ENCODE measurements at places on chromosomes 5 and 9.

DNA sequence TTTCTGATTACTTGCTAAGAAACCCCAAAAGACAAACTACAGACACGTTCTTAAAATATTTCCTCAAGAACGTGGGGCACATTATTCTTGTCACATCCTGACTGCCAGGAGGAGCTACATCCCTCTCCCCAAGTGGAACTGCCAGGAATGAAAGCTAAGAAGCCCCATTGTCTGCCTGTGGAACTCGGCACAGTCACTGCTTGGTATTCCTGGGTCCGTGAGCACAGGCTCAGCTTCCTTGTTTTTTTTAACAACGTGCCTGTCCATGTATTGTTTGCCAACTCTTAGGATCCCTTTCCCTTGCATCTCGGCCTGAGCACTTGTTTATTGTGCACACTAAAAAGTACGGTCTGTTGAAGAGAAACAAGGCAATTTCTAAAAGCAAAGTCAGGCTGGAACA, 47.0 kb upstream of the SELENOP start:
- no peak for DNase-seq

GRCh38 chr9:116482740-116483139, 204.4 kb upstream of the TRIM32 start:
- no peak for DNase-seq

- no peak for DNase-seq
These were observed 1129.6 kb downstream of the CDH12 start for GRCh38 chr5:21723500-21723899.

GRCh38 chr5:176545737-176546509, 3.2 kb upstream of the CDHR2 start:
- DNase-seq: no peak

DNA sequence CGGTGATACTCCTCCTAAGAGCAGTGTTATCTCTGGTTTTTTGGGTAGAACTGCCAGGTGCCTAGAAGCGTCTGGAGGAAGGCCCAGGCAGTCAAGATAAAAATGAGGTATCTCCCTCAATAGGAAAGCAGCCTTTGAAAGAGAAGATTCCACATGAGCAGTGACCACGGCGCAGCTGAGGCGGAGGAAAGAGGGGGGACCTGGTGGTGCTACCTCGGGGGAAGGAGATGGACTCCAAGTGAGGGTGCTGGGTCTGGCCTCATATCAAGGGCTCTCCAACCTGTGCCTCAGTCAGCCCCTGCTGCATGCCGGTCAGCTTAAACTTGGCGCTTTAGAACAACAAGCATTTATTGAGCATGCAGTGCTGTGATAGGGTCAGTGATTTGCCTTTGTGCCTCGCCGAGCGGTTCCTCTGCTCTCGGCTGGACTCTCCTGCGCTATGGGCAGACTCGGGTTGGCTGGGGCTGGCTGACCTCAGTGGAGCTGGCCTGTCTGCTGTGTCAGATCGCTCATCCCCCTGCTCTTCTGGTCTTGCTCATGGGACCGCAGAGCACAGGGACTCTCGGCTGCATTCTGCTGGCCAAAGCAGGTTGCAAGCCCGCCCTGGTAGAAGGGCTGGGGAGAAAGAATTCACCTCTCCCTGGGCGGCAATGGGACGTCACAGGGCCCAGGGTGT, 121.1 kb upstream of the IRX4 start:
- DNase-seq: no peak

DNA sequence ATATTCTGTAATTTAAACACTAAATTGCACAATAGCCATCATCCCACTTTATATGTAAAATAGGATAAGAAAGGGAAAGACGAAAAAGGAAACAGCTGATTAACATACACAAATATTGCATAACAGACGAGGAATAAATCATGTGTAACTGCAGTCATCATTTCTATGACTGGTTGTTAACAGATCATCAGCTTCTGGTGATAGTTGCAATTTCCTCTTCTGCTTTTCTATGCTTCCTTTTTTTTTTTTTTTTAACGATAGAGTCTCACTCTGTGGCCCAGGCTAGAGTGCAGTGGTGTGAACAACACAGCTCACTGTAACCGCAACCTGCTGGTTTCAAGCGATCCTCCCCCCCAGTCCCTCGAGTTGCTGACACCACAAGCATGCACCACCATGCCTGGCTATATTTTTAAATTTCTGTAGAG, 22.5 kb upstream of the JAKMIP2 start:
- DNase-seq: no peak

- DNase-seq: no peak
These were observed 58.4 kb downstream of the ZCCHC7 start for GRCh38 chr9:37178742-37179141.

- DNase-seq: no peak
These were observed 81.6 kb upstream of the IFNK start for GRCh38 chr9:27442464-27442863.

DNA sequence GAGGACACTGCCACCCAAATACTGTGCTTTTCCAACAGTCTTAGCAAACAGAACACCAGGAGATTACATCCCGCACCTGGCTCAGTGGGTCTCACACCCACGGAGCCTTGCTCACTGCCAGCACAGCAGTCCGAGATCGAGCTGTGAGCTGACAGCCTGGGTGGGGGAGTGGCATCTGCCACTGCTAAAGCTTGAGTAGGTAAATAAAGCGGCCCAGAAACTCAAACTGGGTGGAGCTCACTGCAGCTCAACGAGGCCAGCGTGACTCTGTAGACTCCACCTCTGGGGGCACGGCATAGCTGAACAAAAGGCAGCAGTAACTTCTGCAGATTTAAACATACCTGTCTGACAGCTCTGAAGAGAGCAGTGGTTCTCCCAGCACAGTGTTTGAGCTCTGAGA, 28.8 kb downstream of the EPB41L4A start:
- no peak for DNase-seq

GRCh38 chr9:15725953-15726352, 173.1 kb downstream of the CCDC171 start:
- DNase-seq: no peak

GRCh38 chr9:4421847-4422246, 68.4 kb upstream of the SLC1A1 start:
- DNase-seq: no peak

DNA sequence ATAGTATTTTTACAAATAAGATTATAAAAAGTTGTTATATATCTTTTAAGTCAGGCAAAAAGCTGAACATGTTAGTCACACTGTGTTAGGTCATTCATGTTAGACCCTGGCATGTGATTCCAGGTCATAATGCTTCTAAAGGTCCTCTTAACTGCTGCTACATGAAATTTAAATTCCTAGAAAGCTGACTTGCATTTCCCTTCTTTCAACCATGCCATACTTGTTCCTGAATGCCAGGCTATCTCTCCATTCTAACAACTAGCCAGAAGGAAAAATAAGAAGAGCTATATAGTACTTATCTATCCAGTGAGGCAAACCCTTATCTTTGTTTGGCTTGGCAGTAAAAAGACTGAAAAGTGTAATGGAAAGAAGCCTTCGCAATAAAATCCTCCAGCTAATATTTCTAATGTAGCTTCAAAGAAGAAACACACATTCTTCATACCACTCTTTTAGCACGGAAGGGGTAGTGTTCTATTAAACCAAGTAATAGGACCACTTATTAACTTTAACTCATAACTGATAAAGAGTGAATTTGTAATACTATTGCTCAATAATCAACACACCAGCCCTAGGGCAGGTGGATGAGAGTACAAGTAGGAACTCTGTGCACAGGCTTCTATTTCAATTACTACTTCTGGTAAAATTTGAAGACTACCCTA, 310.2 kb downstream of the PDE4D start:
- DNase-seq: no peak

DNA sequence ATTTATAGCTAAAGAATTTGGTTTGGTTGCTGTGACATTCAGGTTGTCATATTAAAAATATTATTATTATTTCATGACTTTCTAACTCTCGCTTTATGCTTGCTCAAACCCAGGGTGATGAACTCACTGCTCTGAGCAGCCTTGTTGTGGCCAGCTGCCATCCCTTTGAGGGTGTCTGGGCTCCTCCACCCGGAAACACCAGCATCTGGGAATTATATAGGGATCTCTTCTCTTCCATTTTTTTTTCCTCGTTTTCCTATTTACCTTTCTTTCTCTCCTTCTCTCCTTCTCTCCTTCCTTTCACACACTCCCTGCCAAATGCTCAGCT, 355.8 kb upstream of the SMARCA2 start:
- DNase-seq: no peak

DNA sequence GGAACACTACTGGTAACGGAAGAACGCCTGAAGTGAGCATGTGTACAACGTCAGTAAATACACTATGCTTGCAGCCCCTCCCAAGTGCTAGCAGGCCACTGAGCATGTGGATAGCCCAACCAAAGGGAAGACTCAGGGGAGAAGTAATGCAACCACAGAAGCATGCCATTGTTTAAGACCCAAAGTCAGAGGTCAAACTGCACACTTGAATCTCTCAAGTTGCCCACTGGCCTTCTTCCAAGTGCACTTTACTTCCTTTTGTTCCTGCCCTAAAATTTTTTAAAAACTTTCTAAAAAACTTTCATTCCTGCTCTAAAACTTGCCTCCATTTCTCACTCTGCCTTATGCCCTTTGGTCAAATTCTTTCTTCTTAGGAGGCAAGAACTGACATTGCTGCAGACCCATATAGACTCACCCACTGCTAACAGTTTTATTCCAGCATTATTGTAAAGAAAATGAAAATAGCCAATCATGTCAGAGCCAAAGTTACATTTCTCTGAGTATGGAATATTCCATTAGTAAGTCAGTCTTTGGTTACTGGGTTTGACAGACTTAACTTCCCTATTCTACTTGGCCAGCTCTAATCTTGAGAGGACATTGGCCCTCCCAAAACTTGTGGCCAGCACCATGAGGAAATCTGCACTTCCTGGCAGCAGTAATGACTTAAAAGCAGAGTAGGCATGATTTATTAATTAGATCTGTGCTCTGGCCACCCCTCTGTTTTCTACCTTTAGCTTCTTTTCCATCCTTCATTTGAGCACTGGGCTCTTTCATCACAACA, 76.9 kb downstream of the TSSK1B start:
- DNase-seq: no peak

DNA sequence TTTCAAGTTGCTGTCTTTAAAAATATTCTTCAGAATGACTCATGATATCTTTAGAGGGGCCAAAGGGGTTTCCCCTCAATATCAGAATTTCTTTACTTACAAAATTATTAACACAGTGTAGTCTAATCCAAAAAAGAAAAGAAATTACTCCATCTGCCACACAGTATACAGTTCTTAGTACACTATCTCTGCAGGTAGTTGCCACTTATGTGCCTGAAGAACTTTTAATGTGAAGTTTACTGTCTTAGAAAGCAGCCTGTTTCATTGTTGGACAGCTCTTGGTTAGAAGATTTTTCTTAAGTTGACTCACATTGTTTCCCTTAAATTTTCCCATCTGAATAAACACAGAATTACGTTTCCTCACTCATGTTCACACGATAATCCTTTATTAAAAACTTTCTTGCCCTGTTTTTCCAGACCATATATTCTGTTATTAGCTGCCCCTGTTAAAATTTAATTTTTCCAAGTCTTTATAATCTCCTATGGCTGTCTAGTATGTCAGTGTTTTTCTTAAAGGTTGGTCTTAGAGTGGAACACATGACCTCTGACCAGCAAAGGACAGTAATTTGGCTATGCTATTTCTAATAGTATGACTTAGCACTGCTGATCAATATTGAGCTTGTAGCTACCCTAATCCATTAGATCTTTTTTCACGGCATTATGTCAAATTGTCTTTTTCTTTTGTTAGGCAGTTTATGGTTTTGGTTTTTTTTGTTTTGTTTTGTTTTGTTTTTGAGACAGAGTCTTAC, 21.8 kb upstream of the FKTN start:
- DNase-seq: no peak

- no peak for DNase-seq
These were observed 490.1 kb upstream of the CD180 start for GRCh38 chr5:67686746-67687145.

DNA sequence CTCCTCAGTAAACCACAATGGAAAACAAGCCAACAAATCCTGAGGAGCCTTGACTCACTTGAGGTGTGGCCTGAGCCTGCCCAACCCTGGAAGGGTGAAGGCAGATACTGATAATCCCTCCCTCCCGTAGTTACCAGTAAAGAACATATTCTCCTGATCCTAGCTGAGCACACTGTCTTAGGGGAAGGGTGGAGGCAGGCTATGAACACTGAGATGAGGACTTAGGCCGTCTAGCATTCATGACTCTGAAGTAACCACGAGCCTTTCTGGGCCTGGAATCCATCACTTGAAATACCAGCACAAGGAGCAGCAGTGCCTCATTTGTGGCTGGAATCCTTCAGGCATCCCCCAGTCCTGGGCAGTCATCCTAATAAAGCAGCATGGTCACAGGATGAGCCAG, 124.5 kb upstream of the PRLR start:
- DNase-seq: no peak

DNA sequence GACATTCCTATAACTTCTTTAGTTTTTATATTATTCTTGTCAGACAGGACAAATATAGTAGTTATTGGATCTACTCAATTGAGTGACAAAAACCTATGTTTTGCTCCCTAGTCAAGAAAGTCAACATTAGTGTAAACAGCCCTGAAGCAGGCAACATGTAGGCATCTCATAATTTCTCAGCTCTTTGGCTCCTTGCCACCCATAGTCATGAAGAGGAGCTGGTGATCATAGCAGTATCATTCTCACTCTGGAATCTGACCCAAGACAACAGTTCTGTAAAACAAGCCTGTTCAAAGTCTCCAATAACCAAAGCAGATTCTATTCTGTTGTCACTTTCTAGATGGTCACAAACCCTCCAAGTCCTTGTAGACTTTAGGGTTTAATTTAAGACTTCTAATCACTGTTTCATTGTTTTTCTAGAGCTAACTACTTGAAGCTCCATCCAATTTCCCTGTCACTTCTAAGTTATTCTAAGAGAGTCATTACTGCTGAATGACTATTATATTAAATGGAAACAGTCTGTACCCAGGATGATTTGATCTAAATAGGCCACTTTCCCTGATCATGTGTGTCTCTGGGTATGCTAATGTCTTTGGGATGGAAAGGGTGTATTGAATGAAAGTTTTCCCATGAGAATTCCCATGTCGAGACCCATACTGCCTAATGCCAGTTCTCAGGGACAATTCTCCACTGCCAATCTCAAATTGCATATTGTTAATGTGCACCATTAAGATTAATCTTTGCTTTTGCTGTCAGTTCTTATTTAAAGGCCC, 533.3 kb downstream of the ACTL7B start:
- DNase-seq: no peak

DNA sequence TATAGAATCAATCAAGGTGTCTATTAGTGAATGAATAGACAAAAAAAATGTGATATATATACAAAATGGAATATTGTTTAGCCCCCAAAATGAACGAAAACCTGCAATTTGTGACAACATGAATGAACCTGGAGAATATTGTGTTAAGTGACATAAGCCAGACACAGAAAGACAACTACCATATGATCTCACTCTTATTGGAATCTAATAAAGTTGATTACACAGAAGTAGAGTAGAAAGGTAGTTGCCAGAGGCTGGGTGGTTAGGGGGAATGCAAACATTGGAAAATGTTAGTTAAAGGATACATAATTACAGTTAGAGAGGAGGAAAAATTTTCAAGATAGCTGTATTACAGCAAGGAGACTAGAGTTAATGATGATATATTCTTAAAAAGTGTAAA, 1962.3 kb downstream of the EFNA5 start:
- DNase-seq: no peak

- DNase-seq: no peak
These were observed 7.5 kb upstream of the PLCXD3 start for GRCh38 chr5:41517909-41518308.
